Stimulated activated CD4-positive, alpha-beta T cell treated with anti-CD3 and anti-CD28 coated beads, Interleukin-2, amount 100 ng/mL, for 4 hours (primary cell): ENCODE measurements at places on chromosomes 2 and 18.

DNA sequence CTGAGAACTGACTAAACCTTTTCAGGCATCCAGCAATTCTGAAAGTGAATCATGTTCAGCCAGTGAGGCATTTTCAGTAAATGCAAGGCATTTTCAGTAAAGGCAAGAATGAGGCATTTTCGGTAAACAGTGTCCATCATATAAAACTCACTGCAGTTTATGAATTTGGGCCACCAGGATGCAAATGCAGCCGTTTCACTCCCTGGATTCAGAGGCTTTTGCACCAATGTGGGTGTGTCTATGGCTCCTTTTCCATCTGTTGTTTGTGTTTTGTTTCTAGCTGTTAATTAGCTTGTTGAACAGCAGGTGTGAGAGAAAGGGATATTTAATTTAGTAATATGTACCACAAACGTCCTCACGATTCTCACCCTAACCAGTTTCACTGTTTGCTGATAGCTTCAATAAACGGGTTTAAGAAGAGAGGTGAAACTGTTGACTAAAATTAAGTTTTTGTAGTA, 116.3 kb upstream of the PGAP1 start:
- no peak for DNase-seq

DNA sequence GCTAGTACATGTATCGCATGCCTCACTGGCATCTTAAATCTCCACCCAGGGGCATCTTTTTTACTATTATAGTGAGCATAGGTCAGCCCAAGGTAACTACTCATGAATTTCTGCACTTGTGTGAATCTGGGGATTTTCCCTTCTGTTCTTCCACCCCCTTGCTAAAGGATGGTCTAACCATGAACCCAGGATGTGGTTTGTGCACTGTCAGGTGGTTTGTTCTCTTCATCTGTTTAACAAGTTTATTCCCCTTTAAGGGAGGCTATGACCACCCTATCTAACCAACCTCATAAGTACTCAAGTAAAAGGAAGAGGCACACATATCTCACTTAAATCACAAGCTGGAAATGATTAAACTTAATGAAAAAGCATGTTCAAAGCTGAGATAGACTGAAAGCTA, 243.0 kb downstream of the RPRM start:
- no peak for DNase-seq

DNA sequence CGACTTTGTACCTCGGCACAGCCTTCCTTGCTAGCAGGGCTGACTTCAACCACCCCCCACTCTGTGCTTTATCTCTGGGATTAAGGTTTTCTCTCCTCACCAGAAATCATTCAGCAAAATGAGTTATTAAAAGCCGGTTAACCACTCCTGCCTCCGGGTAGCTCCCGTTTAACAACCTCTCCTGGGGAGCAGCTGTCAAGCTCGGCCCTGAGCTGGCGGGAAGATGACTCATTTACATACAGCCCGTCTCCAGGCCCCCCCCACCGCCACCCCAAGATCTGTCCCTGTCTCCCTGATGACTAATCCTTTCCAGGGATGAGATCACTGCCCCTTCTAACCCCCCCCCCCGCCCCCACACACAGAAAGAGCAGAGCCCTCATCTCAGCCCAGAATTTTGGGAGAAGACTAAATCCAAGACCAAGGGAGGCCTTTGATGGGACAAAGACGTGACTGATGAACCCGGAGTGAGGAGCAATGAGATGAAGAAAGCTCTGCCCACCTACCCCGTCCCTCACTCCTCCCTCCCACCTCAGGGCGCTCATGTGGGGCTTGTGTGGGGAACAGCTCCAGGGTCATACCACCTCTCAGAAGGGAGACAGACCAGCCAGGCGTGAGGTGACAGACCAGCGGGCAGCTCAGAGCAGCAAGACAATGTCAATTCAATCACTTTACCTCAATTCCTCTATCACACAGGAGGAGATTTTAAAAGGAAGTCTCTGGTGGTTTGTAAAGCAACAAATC, 131.4 kb downstream of the MSH2 start:
- DNase-seq, result no peak

DNA sequence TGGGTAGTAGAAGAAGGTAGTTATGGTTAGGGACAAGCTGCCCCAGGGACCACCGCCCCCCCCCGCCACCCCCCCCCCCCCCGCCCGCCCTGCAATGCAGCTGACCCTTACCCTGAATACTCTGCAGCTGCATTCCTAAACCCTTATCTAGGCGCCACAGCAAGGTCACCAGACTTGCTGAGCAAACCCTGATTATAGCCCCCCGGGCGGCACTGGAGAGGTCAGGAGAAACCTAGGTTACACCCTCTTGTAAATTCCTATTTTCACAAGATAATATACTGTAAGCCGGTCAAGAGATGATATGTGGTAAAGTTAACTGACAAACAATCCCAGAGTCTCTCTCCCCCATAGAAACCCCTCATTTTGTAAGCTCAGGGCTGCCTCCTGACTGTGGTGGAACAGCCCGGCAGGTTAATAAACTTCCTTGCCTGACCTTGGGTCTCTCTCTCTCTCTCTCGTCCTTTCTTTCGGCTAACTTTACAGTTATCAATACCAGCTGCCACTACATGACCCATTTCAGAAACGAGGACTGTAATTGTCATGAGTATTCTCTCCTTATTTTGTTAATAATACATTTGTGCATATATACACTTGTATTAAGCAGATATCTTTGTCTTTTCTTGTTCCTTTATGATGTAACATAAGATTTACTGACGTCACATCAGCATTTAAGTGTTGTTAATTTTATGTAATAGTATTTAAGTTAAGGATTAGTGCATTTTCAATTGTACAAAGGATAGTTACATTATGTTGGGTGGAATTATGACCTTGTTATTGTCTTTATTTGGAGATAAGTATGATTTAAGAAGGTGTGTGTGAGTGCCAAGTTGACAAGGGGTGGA, 22.8 kb upstream of the SMAD4 start:
- no peak for DNase-seq

GRCh38 chr2:150480971-150481830, 6.3 kb downstream of the RND3 start:
- DNase-seq, result no peak

DNA sequence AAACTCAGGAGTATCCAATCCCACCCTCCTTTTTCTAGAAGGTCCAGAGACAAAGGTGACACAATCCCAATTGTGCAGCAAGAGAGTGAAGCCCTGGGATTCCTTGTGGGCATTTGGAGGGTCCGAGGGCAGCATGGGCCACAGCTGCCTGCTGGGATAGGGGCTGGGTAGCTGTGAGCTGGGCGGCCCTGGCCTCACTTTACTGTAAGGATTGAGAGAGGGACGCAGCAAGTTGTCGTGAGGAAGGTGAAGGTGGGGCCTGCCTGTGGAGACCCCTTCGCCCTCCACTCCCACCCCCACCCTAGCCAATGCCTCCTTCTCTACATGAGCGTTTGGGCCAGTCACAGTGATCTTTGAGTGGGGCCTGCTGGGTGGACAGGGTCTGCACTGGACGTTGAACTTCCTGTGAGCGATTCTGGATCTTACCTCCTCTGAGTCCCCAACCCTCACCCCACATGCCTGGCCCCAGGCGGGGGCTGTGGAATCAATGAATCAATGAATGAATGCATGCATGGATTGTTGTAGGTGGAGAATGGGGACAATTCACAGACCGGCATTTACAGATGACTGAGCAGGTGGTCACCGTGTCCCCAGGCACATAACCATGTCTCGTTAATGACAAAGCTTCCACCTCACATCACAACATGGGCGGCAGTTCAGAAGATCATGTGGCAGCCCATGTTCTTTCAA, 107.2 kb downstream of the INHBB start:
- DNase-seq, result no peak
